ENCODE measurements at places on chromosomes 16 and 17.

DNA sequence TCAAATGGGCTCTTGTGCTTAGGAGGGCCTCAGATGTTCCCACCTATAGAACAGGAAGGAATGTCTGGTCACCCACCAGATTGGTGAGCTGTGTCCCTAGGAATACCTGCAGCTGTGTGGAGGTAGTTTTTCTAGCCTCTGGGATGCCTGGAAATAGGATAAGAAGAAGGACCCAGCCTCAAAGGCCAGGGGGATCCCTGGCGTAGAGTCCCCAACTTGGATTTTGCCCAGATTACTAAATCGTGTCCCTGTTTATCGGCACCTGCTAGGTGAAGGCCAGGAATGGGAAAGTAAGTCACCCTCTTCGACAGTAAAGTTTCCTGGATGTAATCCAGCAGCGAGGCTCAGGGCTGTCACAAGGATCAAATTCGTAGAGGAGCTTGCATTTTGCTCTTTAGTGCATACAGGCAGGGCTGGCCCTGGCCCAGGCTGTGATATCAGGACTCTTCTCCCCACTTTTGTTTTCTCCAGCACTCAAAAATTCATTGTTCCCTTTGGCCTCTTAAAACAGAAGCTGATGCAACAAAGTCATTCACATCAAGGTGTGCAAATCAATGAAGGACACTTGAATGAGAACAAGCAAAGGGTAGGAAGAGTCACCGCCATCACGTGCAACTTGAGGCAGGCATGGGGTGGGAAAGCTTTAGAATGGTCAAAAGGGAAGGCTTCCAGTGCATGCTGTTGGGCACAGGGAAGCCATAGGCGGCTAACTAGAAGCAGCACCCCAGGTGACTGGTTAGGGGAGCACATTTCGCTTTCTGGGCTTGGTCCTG lies 7.5 kb downstream of the SLC13A2 start:
- no peak for DNase-seq

- no peak for DNase-seq
Measured at GRCh38 chr17:17626151-17626805, 34.8 kb upstream of the PEMT start.

- DNase-seq: peak; percentile 32
Measured at GRCh38 chr17:21288571-21289017, 4.1 kb downstream of the MAP2K3 start.

GRCh38 chr16:67663151-67663876 lies 2.6 kb downstream of the PARD6A start:
- DNase-seq: no peak

DNA sequence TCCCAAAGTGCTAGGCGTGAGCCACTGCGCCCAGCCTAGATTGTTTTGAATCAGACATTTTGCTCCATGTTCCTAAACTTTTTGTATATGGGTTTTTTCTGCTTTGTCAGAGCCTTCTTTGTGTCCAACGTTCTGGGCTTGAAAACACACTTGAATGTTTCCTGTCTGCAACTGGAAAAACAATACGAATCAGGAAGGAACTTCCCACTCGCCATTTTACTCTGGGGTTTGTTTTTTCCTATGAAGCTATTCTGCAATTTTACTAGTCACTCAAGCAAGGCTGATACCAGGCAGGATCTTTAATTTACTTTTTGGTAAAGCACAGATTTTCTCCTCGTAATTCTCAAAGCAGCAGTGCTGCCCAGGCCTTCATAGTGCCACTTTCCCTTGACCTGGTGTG lies 31.6 kb downstream of the ARHGAP17 start:
- DNase-seq: no peak

DNA sequence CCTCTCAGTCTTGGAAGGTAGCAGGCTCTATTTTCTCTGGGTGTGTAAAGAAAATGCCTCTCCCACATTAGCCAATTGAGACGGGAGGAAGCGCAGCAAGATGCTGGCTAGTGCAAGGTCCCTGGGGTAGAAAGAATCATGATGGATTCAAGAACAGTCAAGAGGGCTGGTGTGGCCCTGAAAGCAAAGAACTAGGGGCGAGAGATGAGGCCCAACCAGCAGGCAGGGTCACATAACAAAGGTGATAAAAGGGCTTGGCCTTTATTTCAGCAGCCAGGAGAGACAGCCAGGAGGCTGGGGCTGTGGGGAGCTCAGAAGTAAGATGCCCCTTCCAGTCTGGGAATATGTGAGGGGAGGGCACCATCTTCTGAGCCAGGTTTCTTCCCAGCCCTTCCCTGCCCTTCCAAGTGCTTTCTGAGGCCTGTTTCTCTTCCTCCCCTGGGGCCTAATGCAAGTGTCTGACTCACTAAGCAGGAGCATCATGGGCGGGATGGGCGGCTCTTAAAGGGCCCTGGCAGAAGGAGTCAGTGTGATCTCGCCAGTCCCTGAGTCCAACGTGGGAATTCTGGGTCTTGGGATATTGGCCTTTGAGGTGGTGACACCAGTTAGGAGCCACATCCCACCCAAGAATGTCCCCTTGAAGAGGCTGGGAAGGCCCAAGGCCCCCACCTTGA lies 3.9 kb upstream of the NLRC5 start:
- DNase-seq: peak; percentile 88

DNA sequence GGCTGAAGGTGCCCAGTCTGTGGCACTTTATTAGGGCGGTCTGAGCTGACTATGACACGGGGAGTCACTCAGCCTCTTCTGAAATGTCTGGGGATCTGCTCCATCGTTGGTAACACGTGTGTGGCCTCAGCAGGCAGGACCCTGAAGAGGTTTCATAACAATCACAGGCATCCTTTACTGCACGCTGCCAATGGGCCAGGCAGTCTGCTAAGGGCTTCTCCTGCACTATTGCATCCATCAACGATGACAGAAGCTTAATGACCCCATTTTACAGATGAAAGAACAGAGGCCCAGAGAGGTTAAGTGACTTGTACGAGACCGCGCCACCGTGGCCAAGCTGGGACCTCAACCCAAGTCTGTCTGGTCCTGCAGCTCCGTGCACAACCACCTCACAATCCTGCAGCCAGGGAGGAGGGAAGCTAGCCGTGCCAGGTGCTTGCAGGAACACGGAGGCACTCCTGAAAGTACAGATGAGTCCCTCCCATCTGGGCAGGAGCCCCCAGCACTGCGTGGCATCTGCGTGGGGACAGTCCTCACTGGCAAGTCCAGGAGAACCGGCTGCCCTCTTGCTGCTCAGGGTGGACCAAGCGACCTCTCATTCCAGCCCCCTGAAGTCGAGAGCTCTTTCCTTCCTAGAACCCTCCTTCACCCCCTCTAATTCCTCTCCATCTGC lies 40.0 kb downstream of the RPH3AL start:
- no peak for DNase-seq

DNA sequence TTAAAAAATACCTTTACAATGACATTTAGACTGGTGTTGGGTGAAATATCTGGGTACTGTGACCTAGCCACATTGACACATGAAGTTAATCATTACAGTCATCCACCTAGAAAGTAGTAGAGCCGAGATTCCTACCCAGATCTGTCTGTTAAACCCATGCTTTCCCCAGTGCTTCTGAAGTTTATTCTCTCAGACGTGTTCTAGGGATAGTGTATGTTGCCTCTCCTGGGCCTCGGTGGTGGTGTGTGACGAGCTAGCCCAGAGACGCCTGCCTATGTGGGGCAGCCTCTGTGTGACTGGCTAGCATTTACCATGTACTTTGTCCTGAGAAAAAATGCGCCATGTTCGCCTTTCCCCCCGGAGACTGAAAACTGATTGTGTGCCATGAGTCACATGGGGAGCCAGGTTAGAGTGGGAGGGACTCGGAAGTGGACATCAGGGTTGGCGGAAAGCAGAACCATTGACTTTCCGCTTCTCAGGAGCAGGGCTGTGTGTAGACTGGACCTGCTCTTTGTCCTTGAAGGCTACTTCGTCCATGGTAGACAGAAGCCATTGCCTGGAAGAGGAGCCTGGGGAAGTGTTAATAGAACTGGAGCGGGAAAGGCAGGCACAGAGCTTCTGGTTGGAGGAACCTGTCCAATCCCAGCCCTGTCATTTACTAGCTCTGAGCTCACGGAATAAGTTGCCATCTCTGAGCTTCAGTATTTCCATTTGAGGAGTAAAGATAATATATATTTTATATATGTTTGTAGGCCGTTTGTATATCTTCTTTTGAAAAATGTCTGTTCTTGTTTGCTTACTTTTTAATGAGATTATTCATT lies 235.5 kb downstream of the SNX29 start:
- no peak for DNase-seq

DNA sequence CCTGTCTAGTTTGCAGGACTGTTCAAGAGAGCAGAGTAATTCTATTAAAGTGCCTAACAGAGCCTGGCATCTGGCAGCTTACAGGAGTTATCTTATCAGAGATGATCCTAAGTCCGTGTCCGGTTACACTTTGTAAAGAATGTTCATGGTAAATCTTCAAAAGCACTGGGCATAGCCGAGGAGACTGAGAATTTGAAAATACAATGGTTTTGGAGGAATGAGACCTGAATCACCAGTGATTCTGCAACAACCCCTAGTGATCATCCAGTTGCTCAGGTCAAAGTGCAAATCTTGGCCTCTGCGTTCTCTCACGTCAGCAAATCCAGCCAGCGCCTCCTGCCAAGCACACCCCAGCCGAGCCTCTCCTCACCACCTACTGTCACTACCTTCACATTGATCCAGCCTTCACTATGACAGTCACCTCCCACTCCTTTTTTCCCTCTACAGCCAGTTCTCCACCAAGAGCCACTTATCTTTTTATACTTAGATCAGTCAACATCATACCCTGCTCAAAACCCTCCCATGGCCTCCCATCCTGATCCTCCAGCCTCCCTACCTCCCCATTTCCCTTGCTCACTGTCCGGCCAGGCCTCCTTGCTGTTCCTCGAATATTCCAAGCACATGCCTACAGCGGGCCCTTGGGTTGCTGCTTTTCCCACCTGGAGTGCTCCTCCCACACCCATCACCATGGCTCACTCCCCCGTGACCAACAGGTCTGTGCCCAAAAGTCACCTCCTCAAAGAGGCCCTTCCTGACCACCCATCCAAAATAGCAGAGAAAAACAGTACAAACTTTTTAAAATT lies 57.4 kb upstream of the ERN1 start:
- DNase-seq: no peak

GRCh38 chr17:36869441-36869840 lies 67.8 kb upstream of the LHX1 start:
- no peak for DNase-seq

GRCh38 chr16:82337355-82337754 lies 167.3 kb upstream of the MPHOSPH6 start:
- no peak for DNase-seq

- no peak for DNase-seq
Measured at GRCh38 chr17:73994946-73995345, 208.5 kb upstream of the RPL38 start.
